NCI-H1930 (cell line): ENCODE measurements at places on chromosomes 16 and 17.

DNA sequence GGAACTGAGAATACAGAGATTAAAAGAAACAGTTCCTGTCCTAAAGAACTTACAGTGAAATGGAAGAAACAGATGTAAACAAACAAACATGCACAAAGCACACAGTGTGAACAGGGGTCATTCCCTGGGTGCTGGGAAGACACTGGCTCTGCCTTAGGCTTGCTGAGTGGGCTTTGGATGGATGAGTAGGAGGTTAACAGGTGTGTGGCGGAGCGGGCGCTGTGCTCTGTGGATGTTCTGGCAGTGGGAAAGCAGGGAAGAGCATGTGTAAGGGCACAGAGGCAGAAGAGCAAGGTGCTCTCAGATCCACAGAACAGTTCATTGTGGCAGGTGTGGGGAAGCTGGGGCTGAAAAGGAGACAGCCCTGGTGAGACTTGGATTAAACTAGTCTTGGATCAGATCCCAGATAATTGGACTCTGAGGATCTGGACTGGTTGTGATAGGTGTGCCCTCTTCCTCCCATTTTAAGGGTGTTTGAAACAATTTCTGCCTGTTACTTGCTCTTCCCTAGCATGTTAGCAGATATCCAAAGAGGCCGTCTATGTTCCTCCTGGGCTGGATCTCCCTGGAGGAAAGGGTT lies 8.1 kb downstream of the HROB start:
- no peak for DNase-seq

DNA sequence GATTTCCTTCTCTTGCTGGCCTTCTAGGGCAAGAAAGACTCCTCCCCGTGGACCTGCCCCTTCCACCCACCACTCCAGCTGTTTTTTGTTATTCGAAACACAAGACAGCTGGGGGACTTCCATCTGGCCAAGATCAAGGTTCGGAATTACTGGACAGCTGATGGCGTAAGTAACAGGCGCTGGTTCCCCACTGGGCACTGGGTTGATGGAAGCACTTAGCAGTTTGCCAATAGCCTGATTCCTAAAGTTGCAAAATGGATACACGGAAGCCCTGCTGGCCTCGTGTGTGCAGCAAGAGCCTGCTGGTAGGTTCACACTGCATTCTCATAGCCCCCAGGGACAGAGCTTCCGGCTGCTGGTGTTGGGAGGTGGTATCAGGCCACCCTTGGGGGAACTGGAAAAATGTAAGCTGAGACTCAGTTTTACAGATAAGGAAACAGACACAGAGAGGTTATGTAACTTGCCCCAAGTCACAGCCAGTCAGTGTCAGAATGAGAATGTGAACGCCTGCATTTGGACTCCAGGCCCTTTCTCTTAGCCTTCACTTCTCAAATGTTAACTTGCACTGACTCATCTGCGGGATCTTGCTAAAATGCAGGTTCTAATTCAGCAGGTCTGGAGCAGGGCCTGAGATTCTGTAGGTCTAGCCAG lies 171.7 kb downstream of the KATNIP start:
- no peak for DNase-seq

GRCh38 chr17:42422958-42423712 lies at the start of gene CAVIN1:
TSS of gene CAVIN1 (minus strand) at chr17:42423256. CDS start at chr17:42423097, 159 bp downstream.
- no peak for DNase-seq

DNA sequence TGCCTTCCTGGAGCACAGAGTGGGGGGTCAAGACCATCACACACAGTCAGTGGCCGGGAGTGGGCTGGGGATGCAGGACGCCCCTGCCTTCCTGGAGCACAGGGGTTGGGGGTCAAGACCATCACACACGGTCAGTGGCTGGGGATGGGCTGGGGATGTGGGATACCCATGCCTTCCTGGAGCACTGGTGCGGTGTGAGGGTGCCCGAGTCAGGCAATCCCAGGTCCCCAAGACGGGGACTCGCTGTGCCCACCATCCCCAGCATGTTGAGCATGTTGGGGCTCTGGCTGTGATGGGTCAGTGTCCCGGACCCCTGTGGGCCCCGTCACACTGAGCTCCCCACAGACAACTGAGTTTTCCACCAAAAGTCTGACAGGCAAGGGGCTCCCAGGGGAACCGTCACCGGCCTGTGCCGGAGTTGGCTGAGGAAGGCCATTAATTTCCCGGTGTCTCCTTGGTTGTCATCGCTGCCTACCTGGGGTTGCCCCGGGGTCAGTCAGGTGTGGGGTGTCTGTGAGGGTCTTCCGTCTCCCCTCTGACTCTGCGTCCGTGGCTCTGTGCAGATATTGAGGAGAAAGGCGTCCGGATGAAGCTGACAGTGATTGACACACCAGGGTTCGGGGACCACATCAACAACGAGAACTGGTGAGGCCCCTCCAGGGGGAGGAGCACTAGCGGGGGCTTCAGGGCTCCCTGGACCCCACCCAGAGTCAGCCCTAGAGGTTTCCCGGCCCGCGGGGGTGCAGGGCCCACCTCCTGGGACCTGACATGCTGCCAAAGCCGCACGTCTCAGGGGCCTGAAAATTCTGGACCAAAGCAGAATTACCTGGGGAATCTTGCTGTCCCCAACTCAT lies 347.1 kb downstream of the SEC14L1 start:
- DNase-seq, result no peak

DNA sequence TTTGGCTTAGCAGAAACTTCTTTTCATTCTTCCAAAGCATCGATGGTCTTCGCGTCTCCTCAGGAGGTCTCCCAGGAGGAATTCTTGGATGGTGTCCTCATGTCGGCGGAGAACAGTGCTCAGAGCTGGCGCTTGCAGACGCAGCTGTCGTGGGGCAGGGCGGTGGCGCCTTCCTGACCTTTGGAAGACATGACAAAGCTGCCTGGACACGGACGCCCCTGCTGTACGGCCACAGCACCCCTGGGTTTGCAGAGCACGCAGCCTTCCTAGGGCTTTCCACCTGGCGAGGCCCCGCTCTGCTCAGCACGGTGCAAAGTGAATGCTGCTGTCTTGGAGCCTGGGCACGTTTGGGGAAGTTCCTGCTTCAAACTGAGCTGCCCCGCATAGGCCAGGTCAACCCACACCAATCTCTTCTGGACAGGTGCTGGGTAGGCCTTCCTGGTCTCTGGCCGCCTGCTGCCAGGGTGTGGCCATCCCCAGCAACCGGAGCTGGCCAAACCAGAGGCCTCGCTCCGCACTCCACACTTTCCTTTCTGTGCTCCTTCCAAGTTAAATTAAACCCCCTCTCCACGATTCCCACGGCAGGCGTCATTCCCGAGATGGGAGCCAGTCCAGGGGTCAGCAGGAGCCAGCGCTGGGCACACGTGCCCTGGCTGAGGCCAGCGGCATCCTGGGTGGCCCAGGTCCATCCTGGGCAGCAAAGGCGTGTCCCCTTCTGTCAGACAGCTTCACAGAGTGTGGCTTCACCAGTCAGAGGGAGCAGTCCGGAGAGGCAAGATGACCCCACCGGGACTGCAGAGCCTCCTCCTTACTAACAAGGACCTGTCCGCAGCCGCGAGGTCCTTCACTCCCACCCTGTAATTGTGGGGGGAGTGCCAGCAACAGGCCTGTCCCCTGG lies 15.0 kb upstream of the KREMEN2 start:
- DNase-seq, result no peak

DNA sequence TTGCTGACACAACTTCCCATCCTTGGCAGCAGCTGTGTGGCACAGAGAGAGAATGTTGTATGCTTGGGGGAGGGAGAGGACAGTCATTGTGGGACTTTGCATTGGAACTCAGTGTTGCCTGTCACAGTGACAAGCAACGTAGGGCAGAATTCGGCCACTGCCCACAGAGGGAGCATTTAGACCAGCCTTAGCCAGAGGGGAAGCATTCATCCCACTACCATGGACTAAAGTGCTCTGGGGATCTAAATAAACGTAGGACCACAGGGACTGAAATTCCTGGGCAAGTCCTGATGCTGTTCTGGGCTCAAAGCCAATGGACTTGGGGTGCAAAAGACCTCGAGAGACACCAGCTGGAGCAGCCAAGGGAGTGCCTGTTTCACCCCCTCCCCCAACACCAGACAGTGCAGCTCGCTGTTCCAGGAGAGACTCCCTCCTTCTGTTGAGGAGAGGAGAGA lies 44.9 kb downstream of the ABCA8 start:
- no peak for DNase-seq

GRCh38 chr16:64580558-64580957 lies 541.3 kb downstream of the CDH11 start:
- no peak for DNase-seq

DNA sequence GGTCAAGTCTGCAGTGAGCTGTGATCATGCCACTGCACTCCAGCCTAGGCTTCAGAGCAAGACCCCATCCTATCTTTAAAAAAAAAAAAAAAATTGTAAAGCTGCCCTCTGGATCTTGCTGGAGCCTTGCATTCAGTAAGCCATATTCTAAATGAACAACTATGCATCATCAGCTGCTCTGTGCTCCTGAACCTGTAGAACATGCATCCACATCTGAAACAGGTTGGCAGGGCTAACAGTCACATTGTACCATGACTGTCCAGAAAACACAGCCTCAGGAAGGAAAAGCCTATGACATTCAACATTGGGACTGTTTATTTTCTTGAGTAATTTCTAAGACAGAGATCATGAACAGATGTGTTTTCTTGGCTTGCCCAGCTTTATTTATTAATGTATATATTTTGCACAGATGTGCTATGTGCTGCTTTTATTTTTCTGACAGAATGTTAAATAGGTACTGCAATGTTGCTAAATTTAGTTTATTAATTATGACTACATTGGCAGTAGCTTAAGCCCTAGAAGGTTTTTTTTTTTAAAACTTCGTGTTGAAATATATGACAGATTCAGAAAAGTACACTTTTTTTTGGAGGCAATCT lies 19.8 kb downstream of the ACSF2 start:
- DNase-seq, result no peak

- DNase-seq, result no peak
Observed at GRCh38 chr17:18258356-18259038, at the start of gene FLII. TSS of gene FLII (minus strand) at chr17:18258738. CDS start at chr17:18258690, 48 bp downstream.

GRCh38 chr17:66904760-66905624 lies 59.5 kb upstream of the CACNG4 start:
- DNase-seq, result no peak

- DNase-seq, result no peak
Observed at GRCh38 chr17:56739776-56740175, 93.9 kb downstream of the C17orf67 start.

DNA sequence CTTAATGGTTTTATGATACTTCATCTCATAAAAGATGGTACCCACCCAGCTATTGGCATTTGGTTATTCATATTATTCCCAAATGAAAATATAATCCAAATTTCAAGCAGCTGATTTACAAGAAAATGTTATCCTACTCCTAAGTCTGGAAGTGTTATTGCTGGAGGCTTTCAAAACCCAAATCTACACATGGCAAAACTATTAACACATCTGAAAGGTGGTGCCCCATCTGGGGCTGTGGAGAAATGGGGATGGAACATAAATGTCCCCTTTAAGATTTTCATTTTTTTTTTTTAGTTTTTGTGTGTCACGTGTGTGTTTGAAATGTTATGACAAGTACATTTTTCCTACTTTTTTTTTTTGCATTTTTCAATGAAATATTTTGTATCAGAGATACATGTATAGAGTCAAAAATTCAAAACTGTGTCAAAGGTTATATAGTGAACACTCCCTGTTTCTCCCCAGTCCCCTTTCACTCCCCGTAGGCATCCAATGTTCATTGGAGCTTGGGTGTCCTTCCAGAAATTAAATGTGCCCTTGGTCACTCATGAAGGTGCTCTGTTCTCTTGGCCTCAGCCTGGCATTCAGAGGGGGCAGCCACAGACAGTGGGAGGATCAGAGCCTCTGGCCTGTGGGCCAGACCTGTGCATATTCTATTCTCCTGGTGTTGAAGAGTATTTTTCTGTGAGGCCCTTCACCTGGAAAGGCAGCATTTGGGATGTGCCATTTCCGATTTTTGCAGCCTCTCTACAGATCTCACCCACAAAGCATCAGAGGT lies 79.1 kb downstream of the CLEC16A start:
- DNase-seq, result no peak

DNA sequence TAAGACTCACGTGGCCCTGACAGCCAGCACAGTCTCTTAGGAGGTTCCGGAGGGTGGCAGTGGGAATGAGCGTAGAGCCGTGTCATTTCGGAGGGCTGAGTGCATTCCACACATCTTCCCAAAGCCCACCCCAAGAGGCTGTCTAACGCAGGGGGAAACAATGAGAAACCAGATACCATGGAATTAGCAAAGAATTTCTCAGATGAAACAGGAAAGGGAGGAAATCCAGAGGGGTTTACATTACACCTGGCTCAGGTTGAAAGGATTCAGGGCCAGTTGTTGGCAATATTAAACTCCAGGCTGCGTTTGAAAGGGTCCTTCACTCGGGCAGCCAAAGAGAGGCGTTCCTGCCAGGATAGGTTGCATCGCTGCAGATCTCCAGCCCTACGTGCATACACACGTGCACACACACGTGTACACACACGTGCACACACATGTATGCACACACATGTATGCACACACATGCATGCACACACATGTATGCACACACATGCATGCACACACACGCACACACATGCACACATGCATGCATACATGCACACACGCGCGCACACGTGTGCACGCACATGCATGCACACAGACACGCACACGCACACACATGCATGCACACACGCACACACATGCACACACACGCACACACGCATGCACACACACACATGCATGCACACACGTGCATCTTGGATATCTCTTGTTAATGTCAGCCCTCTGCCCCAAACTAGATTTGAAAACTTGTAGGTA lies 12.2 kb downstream of the CBX4 start:
- DNase-seq, result no peak

DNA sequence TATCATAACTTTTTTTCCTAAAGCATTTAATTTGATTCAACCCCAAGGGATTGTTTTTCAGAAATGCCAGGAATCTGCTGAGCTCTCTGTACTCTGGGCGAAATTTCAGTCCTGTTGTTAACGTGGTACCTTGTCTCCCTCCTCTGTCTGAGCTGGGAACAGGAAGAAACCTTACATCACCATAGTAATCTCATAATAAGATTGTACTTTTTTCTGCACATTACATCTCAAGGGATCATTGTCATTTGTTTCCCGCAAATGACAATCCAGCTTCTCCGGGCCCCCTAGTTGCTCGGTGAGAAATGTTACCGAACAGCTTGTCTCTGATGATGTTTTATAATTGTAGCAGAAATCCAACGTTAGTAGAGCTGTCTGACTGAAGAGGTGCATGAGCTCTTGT lies 152.7 kb upstream of the ERCC4 start:
- no peak for DNase-seq

DNA sequence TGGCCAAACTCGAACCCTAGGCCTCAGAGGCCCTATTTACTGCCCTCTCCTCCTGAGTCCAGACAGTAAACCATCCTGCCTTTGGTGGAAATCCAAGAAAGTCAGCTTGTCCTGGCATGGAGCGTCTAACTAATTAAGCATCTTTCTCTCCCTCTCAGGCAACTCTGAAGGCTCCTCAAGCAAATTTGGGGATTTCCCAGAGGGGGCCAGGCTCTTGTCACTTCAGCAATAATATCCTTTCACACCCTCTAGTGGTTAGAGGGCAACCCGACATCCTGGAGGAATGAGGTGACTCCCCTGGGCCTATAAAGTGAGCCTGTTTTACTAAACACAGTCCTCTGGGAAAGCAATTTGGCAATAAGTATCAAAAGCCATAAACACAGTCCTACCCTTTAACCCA lies 60.4 kb downstream of the NOG start:
- DNase-seq, result no peak
